Stimulated activated CD4-positive, alpha-beta T cell treated with anti-CD3 and anti-CD28 coated beads, Interleukin-1b, Interleukin-23, amount 100 ng/mL, for 48 hours (primary cell): ENCODE measurements at places on chromosomes 16 and 17.

- DNase-seq, result no peak
Observed at GRCh38 chr17:71111934-71112333, 942.6 kb downstream of the KCNJ2 start.

DNA sequence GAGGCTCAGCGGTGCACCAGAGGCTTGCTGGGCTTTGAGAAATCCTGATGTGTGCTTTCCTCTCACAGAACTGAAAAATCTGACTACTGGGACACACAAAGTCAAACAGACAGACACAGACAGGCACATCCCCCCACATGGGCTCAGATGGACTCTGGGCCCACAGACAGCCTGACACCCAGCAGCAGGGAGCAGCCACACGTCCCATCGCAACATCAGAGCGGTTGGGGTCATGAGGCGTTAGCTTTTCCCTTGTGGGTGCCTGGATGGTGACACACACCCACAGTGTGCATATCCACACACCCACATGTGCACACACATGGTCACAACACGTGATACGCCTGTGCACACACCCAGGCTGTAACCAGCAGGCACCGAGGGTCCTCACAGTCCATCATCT, 6.3 kb downstream of the SPNS3 start:
- no peak for DNase-seq

- DNase-seq, result no peak
Observed at GRCh38 chr16:24062270-24062817, 193.8 kb upstream of the CACNG3 start.

DNA sequence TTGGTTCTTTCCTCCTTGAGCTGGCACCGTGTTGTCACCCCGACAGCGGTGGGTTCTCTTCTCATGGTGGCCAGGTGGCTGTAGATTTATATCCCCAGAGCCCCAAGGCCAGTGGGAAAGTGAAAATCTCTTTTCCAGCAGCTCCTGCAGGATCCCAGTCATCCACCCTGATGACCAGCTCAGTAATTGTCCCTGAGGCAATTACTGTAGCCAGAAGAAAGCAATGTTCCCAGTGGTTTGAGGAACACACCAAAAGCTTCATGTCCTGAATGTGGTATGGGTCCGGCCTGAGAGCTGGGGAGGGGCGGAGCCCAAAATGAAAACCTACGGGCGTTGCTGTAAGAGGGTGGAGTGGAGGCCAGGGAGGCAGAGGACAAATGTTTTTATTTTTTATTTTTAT, 69.0 kb downstream of the WSB1 start:
- no peak for DNase-seq

GRCh38 chr17:45256114-45256966, 5.6 kb downstream of the SPATA32 start:
- DNase-seq, result no peak

GRCh38 chr16:57213462-57213861, 27.3 kb downstream of the RSPRY1 start:
- DNase-seq, result no peak

- no peak for DNase-seq
Observed at GRCh38 chr16:24178496-24178895, 77.6 kb upstream of the CACNG3 start.

DNA sequence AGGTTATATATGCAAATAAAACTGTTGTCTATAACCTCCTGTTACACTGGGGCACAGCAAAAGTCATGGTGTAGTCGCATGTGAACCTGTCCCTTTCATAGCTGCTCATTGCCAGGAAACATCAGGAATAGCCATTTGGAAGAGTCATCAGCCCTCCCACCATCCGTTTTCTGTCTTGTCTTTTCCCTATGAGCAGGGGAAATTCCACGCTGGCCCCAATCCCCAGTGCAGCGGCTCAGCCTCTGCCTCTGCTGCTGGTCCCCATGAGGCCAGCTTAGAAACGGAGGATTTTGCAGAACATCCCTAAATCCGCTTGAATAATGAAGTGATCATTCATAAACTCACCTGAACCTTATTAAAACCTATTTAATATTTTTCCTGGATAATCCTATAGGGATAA, 10.5 kb downstream of the MAPT start:
- DNase-seq, result no peak

DNA sequence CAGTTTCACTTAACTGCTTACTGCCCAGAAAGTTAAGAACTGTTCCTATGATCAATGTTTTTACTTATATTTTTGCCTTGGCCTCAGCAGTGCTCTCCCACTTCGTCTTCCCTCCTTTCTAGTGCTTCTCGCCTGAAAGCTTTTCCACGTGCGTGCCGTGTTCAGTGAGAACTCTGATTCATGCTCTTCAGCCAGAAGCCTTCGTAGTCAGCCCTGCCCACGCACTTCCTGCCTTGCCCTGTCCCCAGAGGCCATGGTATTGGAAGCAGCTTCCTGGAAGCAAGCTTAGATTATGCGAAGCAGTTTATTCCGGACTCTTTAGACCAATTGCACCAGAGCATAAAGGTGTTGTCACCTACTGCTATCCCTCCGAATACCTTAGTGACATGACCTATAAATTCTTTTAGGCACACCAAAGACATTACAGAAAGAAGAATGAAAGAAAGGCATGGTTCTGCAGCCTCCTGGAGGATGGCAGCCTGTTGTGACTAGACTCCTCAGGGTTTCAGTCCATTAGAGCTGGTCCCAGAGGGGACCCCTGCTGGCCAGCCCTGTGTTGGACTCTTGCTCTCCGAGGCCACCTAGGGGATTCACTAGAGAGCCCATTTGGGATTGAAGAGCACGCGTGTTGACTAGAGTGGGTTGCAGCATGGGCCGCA, 105.2 kb downstream of the RPTOR start:
- DNase-seq, result peak; percentile 86

GRCh38 chr16:19520861-19521331, 1.0 kb downstream of the GDE1 start:
- peak; percentile 18 for DNase-seq

DNA sequence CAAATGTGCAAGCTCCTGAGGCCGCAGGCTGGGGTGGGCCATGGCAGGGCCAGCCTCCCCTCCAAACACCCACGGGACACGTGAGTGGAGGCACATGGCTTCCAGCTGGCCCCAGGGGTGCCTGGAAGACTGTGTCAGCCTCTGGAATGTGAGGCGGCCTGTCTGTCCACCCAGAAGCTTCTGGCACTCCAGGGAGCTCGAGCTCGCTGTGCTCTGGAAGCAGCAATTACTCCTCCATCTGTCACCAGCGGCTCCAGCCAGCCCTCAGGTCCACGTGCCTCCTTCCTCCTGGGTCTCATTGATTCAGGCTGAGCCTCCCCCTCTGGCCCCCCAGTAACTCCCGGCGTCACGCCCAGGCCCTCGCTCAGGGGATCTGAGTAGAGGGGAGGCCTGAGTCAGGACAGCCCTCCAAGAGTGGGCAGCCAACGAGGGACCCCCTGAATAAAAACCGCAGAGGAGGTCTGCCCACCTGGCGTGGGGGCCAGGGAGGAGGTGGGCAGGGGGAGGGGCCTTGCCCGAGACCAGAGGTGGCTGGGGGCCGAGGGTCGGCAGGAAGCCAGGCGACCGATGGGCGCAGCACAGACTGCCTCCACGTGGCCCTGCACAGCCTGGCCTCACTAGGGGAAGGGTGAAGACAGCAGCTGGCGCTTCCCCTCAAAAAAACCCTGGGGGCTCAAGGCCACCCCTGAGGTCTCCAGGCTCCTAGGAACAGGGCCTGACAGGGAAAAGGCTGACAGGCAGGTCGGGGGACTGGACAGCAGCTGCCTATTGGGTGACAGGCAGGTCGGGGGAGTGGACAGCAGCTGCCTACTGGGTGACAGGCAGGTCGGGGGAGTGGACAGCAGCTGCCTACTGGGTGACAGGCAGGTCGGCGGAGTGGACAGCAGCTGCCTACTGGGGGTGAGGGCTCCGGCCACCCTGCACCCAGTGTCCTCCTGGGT, 11.9 kb downstream of the PIEZO1 start:
- DNase-seq, result no peak

DNA sequence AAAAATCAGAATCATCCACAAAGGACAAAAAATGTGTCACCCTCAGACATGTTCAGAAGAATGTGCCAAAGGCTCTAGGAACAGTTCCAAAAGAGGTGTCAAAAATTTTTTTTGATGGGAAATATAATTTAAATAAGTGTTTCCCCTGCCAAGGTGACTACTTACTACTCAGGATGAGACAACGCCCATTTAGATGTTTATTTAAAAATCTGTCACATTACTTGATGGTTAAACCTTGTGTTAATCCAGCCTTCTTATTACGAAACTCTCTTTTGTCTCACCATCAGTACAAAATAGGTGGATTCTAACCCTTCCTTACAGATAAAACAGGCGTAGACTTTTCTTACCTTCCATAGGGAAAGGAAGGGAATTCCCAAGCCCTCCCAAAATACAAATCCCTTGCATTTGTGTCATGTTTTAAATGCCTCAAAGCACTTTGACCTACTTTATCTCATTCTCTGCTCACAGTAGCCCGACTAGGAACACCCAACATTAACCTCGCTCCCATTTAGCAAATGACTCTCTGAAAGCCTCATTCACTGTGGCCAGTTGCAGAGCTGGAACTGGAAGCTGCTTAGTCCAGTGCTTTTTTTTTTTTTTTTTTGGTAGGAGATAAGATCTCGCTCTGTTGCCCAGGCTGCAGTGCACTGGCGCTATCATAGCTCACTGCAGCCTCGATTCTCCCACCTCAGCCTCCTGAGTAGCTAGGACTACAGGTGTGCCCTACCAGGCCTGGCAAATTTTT, 5.8 kb upstream of the GNA13 start:
- DNase-seq, result no peak

DNA sequence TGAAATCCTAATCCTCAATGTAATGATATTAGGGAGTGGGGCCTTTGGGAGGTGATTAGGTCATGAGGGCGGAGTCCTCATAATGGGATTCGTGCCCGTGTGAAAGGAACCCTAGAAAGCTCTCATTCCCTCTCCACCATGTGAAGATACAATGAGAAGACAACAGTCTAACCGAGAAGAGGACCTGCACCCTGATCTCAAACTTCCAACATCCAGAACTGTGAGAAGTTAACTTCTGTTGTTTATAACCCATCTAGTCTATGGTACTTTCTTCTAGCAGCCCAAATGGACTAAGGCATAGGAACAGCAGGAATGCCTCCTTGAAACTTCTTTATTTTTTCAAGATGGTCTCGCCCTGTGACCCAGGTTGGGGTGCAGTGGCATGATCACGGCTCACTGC, 24.7 kb downstream of the WSB1 start:
- no peak for DNase-seq

DNA sequence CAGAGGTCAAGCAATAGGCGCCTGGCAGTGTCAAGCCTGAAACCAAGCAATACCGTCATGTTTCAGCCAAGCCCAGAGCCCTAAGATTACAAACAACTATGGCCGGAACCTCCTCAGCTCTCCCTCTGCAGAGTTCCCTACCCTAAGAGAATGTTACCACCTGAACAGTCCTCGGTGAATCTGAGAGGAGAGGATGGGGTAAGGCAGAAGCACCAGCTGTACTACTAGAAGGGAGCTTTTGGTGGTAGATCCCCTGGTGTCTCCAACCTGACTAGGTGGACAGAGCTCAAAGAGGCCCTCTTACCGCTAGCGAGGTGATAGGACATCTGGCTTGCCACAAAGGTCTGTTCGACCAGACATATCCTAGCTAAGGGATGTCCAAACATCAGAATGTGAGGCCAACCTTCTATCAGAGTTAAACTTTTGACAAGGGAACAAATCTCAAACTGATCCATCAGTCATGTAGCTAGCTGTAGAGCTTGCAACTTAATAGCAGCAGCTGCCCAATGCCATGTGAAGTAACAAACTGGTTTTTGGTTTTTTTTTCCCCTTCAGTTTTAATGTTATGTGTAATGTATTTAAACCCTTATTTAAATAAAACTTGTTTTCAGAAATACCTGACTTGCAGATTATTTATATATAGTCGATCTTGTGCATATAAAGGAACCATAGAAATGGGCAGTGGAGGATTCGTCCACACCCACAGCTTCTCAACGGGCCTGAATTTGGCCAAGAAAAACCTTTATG, 2.5 kb downstream of the EIF1 start:
- no peak for DNase-seq

GRCh38 chr16:518858-519257, 8.7 kb upstream of the CAPN15 start:
- DNase-seq, result no peak

- DNase-seq, result no peak
Observed at GRCh38 chr17:75348386-75349012, 57.0 kb downstream of the GRB2 start.

DNA sequence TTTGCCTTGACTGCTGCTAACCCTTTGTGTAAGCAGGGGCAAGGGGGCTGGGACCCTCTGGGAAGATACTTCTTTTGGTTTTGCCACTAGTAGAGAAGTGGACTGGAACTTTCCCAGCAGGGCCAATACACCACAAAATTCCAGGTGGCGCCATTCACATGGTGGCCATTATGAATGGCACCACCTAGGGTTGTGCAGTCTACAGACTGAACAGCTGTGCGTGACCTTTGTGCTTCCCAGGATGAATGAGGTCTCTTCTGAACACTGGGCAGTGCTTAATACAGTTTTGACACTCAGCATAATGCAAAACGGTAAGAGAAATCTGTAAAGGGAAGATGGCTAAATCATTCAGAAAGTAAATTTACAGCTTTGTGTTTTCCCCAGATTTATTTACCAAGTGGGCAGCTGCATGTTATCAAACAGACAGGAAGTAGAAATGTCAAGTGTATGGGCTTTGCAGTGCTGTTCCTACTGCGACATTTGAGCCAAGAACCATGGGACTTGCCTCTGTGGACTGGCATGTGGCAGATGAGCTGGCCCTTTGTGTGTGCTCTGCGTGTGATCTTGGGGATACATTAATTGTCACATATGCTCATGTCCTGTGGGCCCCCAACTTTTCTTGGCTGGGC, 9.2 kb downstream of the SYT17 start:
- no peak for DNase-seq

GRCh38 chr17:56393156-56393555, 200.3 kb upstream of the NOG start:
- DNase-seq, result no peak

GRCh38 chr17:45753645-45754225, 30.4 kb upstream of the CRHR1 start:
- no peak for DNase-seq

DNA sequence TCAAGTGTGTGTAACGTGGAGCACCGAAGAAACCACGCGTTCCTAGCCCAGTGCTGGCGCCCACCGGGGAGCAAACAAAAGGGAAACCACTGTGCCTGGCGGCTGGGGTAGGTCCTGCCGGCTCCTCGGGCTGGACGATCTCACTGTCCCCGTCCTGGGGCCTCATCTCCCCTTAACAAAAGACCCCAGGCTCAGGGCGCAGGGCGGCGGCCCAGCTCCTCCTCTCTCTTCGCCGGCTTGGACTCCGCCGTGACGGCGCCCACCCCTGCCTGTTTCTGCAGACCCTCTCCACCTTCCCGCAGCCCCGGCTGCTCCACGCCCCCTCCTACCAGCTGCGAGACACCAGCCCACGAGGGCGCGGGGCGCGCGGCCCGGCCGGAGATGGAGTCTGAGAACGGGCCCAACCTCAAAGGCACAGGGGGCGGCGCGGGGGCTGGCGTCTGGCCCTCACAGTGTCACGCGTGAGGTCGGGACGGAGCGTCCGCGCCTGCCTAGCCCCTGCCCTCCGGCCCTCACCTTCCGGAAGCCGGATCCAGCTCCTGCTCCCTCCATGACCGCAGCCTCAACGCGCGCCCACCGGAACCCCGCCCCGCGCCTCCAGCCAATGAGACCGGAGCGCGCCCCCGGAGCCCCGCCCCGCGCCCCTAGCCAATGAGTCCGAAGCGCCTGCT, at the start of gene CENPX:
TSS of gene CENPX (minus strand) at position 569 of the 671 bp plus-strand sequence. CDS start at position 552, 17 bp downstream.
- DNase-seq, result no peak

GRCh38 chr16:87150681-87151280, 166.4 kb downstream of the C16orf95 start:
- no peak for DNase-seq

GRCh38 chr16:1193143-1193824, 31.8 kb downstream of the TPSG1 start:
- DNase-seq, result no peak

- DNase-seq, result no peak
Observed at GRCh38 chr16:26756633-26757032, 310.1 kb upstream of the C16orf82 start.
